ENCODE measurements at places on chromosomes 3 and 15.

- no peak for DNase-seq
These were observed 63.9 kb downstream of the NR2E3 start for GRCh38 chr15:71874245-71874644.

GRCh38 chr3:138946663-138947494, at the start of the genes FOXL2 and FOXL2NB:
Gene FOXL2, minus strand, starts transcription at chr3:138947137. Its CDS starts 415 bp downstream, at chr3:138946722.
Gene FOXL2NB, plus strand, starts transcription at chr3:138947217. Its CDS starts 148 bp downstream, at chr3:138947365.
- DNase-seq = no peak

GRCh38 chr15:44215594-44215993, 20.5 kb upstream of the FRMD5 start:
- no peak for DNase-seq

- no peak for DNase-seq
These were observed 171.1 kb downstream of the CHDH start for GRCh38 chr3:53675022-53675697.

DNA sequence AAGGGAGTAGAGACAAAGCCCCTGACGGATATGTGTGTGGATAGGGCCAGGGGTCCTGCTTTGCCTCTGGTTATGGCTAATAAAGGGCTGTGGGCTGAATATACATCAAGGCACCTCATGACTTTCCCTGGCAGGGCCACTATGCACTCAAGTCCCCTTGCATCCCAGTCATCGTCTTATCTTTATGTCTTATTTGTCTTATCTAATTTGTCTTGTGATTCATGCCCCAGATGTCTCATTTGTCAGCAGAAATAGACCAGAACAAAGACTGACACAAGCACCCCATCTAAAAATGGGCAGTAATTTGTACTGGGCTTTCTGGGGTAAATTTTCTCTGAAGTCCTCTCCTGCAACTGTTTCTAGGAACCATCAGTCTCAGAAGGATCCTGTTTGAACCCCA, 68.6 kb downstream of the ITGA11 start:
- no peak for DNase-seq

DNA sequence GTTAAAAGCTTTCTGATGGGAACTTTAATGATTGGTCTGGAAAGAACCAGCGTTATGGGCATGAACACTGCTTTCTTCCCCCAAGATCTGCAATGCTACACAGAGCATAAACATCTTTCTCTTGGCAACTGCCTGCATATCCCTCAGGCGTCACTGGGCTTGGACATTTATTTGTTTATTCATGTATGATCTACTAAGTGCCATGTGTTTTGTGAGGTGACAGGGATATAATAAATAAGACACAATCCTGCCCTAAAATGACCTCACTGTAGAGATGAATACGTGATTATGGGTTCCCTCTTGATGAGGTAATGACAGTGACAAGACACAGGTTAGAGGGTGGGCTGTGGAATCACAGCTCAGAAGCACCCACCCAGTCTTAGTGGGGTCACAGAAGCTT, 485.3 kb downstream of the PDCD6IP start:
- DNase-seq = no peak

DNA sequence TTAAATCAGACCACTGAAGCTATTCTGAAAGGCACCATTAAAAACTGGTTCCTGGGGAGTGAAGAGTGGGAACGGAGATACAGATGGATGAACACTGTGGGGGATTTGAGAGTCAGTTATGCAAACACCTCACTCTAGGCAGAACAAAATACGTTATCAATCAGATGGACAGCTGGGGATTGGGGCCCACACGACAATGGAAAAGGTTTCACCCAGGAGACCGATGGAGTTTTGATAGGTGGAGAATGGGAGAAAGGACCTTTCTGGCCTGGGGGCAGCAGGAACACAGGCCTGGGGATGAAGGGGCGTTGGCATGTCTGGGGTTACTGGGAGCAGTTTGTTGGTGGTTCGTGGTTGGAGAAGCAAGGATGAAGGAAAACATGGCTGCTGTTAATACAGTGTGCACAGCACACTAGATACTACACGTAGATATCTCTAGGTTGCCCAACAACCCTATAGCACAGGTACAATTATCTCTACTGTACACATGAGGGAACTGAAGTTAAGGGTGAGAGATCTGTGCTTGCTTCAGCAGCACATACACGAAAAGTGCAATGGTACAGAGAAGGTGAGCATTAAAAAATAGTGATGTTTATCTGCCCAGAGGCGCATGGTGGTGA, 16.5 kb downstream of the ST6GAL1 start:
- DNase-seq = no peak

DNA sequence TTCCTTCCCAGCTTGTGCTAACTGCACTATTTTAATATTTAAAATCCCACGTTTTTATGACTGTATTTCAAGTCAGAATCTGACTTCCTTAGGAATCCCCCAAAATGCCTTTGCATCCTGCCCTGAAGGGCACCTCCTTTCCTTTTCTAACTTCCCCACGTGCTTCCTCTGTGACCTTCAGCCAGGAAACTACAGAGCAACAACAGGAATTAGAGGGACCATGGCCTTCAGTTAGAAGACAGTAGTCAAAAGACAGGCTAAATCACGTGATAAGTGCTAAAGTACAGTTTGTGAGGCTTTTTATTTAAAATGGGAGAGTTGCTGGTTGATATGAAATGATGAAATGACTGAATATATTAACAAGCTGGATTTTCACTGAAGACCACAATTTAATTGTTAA, 11.8 kb upstream of the ABHD10 start:
- no peak for DNase-seq

GRCh38 chr15:92616621-92617548, 38.7 kb downstream of the FAM174B start:
- DNase-seq = peak; percentile 67

DNA sequence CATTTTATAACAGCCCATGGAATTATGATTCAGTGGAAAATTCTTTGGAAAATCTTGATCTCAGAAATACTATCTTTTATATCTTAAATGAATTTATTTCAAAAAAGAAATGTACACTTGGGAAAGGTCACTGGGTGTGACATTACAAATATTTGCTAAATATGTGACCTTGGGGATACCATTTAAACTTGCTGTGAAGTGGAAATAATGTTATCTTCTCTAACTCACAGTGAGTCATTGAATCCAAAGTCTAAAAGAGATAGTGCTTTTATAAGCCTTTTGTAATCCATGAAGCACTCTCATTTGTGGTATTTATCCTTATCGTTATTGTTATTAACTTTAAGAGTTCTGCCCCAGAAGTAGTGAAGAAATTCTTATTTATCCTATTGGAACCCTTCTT, 289.8 kb upstream of the SEMA6D start:
- DNase-seq = no peak

DNA sequence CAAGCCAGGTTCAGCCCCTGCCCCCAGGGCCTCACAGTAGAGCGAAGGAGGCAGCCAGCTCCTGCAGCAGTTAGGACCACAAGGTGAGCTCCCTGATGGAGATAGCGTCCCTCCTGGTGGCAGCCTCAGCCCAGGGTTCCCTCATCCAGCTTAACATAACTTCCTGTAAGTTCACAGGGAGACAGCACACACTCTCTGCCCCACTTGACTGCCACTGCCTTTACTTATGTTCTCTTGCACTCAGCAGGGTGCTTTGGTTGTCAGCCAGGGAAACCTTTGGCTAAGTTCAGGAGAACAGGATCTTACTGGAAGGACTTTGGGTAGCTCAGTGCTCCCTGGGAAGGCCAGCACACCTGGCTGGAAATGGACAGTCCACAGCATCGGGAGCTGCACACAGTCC, 10.9 kb downstream of the KBTBD13 start:
- DNase-seq = no peak

DNA sequence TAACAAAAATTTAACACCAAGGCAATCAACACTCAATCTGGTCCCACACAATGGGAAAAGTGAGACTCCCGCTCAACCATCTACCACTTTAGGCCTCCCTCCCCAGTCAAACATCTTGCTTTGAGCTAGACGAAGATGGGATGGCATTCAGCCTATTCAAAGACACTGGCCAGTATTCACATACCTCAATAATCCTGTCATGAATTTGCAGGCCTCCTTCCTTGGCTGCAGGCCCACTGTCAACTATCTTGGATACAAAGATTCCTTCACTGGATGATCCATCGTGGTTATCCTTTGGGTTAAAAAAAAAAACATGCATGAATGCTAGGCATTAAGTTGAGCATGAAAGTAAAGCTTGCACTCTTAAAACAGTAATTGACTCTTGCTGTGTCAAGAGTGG, 22.6 kb downstream of the PDZRN3 start:
- DNase-seq = no peak

- DNase-seq = peak; percentile 15
These were observed 42.1 kb downstream of the DGKG start for GRCh38 chr3:186319945-186320344.

DNA sequence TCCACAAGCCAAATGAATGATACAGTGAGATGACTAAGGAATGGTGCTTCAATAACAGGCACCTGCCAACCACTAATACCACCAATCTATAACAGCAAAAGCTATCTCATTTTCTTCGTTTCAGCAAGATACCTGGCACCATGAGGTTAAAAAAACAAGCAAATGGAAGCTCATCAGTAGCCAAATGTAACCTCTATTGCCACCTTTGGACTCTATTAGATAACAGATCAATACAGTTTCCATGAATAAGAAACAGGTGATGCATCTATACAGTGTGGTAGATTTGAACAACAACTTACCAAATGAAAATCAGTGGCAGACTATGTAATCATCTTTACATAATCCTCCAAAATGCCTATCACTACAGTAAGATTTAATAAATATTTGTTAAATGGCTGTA, 32.8 kb downstream of the PLOD2 start:
- DNase-seq = no peak

DNA sequence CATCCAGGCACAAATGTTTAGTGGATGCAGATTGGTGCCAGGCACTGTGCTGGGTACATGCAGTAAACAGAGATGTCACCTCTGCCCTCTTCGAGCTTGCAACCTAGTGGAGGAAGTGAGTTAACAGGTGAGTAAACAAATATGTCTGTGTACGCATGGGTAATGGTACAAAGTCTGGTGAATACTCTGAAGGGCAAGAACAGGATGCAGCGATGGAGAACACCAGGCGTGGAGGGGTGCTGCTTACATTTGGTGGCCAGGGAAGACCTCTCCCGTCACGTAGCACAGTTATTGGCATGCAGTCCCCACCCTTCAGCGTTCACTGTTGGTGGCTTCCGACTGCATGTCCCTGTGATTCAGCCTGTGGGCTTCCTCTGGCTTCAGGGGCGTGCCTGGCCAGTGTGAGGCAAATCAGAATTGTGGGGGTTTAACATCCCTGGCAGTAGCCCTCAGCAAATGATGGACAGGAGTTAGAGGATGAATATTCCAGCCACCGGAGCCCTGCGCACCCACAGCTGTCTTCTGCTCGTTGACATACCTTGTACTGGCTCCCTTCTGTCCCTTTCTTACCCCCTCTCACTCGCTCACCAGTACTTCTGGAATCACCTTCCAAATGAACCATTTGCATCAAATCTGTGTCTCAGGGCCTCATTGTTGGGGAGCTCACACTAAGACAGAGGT, 9.1 kb upstream of the HDAC11 start:
- DNase-seq = no peak

DNA sequence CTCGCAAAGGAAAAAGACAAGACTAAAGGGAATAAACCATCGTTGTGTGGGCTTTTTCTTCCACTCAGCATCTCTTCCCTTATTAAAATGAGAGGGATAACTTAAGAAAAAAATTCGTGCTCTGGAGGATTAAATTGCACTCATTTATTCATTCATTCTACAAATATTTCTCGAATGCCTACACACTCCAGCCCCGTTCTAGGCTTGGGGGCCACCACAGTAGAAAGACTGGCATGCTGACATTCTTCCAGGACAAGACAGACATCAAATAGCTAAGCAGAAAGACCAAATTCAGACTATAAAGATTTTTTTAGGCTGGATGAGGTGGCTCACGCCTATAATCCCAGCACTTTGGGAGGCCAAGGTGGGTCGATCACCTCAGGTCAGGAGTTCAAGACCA, 65.3 kb upstream of the IL12A start:
- DNase-seq = no peak

GRCh38 chr3:129002573-129003569, 1.8 kb downstream of the EFCC1 start:
- no peak for DNase-seq

- no peak for DNase-seq
These were observed 37.1 kb downstream of the SYNM start for GRCh38 chr15:99141943-99142342.

DNA sequence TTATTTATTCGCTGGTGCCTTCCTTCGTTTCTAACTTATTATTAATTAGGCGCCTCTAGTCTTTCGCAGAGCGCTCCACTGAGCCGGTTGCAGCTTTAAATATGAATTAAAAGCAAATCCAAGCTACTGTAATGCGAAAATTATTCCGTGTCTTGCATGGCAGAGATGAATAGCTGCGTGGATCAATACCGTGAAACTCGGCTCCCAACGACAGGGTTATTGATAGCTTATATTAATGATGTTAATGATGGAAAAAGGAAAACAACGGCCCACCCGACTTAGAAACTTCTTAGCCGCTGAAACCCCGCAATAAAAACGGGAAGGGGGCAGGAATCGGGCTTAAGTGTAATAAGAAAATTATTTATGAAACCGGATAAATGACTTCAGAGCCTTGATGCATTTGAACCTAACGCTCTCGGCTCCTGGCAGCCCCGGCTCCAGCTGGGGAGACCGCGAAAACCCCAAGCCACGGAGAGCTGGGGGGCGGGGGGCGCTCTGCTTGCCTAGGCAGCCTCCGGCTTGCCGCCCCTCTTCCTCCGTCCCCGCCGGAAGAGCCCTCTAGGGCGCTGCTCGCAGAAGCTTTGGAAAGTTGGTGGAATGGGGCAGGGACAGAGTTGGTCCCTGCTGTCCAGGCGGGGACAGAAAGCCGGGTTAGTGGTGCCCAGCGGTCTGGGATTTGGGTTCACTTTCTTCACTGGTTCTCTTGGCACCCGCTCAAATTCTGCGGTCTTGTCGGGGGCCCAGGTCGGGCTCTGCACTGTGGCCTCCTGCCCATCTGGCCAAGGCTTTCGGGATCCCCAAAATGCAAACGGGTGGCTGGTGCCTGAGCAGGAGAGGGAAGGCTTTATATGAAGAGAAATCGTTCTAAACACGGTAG, 7.7 kb upstream of the ONECUT1 start:
- DNase-seq = no peak

GRCh38 chr3:46970391-46971091, 6.0 kb downstream of the CCDC12 start:
- DNase-seq = no peak

DNA sequence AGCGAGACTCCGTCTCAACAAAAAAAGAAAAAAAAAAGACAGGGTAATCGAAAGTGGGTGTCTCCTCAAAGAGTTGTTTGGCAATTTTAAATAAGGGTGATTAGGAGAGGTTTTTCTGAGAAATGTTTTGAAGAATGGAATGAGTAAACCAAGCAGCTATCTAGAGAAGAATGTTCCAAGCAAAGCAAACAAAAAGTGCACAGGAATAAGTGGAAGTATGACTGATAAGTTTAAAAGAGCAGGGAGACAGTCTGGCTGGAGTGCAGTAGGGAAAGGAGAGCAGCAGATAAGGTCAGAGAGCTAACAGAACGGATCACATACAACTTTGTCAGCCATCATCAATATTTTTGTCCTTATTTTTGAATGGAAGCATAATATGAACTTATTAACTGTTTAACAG, 853.5 kb downstream of the TUSC7 start:
- DNase-seq = no peak

- DNase-seq = no peak
These were observed 67.8 kb downstream of the SNRK start for GRCh38 chr3:43353923-43354670.
